Vagina (tissue), 2 donors: ENCODE measurements at places on chromosomes 1 and 21.

GRCh38 chr1:214397497-214397896 is 116.5 kb downstream of the SMYD2 start:
- peaks cover 40% of the 10 kb centered on the region for H3K36me3 ChIP-seq
- no peak overlapping the region for H3K4me3 ChIP-seq
- no peak for DNase-seq
- H3K4me1 ChIP-seq: no peaks in the 10 kb centered on the region
- H3K27me3 ChIP-seq: no peaks in the 10 kb centered on the region

- H3K27me3 ChIP-seq: no peaks in the 10 kb centered on the region
- H3K36me3 ChIP-seq: no peaks in the 10 kb centered on the region
- DNase-seq: no peak
- H3K4me1 ChIP-seq: peaks cover 18% of the 10 kb centered on the region
- no peak overlapping the region for H3K4me3 ChIP-seq
Measured at GRCh38 chr1:203593723-203594122, 32.9 kb upstream of the ATP2B4 start.

GRCh38 chr1:198747127-198747526 is 108.3 kb downstream of the PTPRC start:
- no peaks in the 10 kb centered on the region for H3K36me3 ChIP-seq
- H3K27ac ChIP-seq: no peak overlapping the region
- DNase-seq: no peak
- no peak overlapping the region for H3K4me3 ChIP-seq
- H3K4me1 ChIP-seq: no peaks in the 10 kb centered on the region
- no peaks in the 10 kb centered on the region for H3K27me3 ChIP-seq

DNA sequence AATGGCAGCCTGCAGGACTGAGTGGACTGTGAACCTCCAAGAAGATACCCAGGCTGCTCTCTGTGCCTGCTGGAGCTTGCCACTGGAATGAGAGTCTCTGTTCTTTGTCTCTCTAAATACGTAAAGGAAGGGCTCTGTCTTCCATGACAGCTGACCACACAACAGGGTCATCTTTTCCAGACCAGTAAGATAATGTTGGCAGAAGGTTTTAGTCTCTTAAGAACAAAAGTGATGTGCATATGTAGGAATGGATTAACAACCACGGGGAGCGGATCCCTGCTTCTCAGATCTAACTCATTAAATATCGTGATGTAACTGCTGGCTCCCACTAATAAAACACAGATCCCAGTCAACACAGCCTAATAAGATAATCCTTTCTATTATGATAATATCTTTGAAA is 67.5 kb downstream of the MAP10 start:
- no peak for DNase-seq
- H3K4me1 ChIP-seq: peaks cover 17% of the 10 kb centered on the region
- no peaks in the 10 kb centered on the region for H3K36me3 ChIP-seq
- H3K4me3 ChIP-seq: no peak overlapping the region
- H3K27ac ChIP-seq: no peak overlapping the region
- H3K27me3 ChIP-seq: no peaks in the 10 kb centered on the region

- H3K4me1 ChIP-seq: no peaks in the 10 kb centered on the region
- no peak overlapping the region for H3K27ac ChIP-seq
- no peak overlapping the region for H3K4me3 ChIP-seq
- no peaks in the 10 kb centered on the region for H3K27me3 ChIP-seq
Measured at GRCh38 chr1:217526636-217527035, 104.3 kb downstream of the GPATCH2 start.

DNA sequence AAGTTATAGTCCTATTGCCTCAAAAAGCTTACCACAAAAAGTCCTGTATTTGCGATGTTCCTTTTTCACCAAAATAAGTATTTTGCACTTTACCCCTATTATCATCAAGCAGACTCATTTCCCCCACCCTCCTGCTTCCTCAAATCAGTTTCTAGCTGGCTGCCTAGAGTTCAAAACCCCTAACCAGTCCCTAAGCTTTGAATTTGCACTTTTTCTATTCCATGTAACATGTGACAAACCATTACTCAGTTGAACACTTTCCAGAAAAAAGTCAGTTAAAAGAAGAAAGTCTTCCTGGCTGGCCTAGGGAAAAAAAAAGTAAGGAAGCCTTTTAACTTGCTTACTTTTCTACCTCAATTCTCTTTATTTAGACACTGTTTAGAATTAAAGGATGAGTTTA is 8.2 kb downstream of the CEP170 start:
- peaks cover 21% of the 10 kb centered on the region for H3K4me1 ChIP-seq
- no peaks in the 10 kb centered on the region for H3K36me3 ChIP-seq
- H3K27ac ChIP-seq: no peak overlapping the region
- no peak overlapping the region for H3K4me3 ChIP-seq
- H3K27me3 ChIP-seq: no peaks in the 10 kb centered on the region

DNA sequence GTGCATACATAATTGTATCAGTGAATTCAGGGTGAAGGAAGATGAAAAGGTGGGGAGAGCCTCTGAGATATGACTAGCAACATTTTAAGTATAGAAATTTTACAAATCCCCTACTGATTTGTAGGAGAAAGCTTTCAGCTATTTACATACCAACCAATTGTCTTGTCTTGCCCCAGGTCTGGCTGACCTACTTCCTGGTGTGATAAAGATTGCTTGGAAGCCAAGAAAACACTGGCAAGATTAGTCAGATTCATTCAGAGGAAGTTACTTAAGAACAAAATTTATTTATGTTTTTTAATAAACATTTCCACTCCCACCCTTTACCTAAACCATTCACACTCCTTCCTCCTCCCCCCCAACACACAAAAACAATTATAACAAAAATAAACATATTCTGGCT is 17.5 kb downstream of the PTGS2 start:
- H3K27ac ChIP-seq: no peak overlapping the region
- no peaks in the 10 kb centered on the region for H3K4me1 ChIP-seq
- no peaks in the 10 kb centered on the region for H3K36me3 ChIP-seq
- no peak for DNase-seq

- no peak overlapping the region for H3K27ac ChIP-seq
- H3K4me1 ChIP-seq: peaks cover 11% of the 10 kb centered on the region
- no peaks in the 10 kb centered on the region for H3K36me3 ChIP-seq
- H3K4me3 ChIP-seq: no peak overlapping the region
- no peak for DNase-seq
Measured at GRCh38 chr1:226411619-226412018, 3.7 kb upstream of the PARP1 start.
